HEK293T (cell line): ENCODE measurements at places on chromosomes 3 and 15.
A peak's percentile ranks its signal among the peaks of the same experiment; 100 is the strongest.

- DNase-seq, result no peak
Observed at GRCh38 chr3:105647047-105647446, 221.8 kb downstream of the CBLB start.

DNA sequence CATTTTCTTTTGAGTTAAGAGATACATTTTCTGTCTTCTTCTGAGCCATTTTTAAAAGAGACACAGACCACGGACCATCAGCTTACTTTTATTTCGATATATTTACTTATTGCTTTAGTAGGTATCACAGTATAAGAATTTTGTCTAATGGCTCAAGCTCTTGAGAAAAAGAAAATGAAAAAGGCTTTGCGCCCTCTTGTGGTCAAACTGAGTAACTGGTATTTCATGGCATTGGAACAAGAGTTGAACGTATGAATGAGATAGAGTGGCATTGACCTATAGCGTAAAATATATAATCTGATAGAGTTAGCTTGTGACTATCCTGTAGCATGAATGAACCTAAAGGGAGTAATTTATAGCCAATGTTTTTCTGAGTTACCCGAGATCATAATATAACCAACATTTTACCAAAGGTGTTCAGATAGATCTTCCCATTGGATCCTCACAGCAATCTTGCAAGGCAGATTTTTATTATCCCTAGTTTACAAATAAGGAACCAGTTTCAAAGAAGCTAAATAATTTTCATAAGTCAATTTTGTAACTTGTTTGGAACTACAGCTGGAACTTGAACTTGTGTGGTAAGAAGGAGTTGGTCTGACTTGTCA is 154.6 kb downstream of the POLR2M start:
- peak; percentile 33 for DNase-seq

DNA sequence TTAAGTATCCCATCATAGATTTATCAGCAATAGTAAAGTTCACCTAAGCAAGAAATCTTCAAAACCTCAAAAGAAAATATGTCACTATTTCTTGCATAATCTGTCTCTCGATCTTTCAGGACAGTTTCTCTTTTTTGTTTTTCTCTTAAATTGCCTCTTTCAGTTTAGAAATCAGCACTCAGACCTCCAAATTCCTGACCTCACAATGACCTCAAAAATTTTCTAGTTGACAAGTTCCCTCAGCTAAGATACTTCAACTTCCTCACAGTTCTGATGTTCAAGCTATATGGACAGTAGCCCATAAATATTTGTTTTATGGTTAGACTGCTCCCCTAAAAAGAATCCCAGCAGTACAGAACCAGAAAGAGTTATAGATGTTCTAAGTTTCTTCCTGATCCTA is 24.1 kb downstream of the SLC24A5 start:
- no peak for DNase-seq

DNA sequence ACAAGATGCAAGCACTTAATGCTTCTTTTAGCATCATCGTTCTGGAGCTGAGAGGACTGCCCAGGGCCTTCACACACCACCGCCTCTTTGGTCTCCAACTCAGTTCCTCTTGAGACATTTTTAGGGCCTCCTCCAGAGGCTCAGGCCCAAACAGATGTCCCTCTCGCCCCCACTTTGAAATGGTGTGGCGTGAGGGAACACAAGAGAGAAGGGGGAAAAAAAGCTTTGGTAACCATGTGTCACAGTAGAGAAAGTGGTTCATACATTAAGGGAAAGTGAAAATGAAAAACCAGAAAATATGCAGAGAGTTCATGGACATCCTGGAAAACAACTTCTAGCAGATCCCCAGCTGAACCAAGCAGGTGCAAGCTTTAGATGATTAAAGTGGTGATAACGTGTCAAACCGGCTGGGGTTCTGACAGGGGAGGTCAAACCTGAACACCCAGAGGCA is 33.1 kb upstream of the FOXP1 start:
- DNase-seq, result no peak

DNA sequence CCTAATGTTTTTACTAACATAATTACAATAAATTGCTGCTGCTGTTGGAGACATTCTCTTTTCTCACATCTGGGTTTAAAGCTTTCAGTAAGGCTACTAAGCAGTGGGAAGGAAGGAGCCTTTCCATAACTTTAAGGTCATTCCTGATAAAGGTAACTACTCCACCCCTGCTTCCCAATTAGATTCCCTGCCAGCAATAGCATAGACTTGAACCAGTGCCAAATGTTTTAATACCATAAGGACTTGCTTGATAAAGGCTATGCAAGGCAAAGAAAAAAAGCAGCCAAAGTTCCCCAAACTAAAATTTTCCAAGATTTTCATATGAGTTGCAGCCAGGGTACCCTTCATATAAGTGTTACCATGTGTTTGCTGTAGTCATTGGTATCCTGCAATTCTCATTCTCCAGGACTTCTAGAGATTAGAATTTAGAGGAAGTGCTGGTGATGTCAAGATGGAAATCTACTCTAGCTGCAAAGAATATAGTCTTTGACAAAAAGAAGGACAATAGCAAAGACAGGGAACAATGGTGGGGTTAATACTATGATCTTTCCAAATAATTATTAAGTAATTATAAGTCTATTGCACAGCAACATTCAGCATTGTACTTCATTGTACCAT is 106.1 kb downstream of the FILIP1L start:
- DNase-seq, result no peak

DNA sequence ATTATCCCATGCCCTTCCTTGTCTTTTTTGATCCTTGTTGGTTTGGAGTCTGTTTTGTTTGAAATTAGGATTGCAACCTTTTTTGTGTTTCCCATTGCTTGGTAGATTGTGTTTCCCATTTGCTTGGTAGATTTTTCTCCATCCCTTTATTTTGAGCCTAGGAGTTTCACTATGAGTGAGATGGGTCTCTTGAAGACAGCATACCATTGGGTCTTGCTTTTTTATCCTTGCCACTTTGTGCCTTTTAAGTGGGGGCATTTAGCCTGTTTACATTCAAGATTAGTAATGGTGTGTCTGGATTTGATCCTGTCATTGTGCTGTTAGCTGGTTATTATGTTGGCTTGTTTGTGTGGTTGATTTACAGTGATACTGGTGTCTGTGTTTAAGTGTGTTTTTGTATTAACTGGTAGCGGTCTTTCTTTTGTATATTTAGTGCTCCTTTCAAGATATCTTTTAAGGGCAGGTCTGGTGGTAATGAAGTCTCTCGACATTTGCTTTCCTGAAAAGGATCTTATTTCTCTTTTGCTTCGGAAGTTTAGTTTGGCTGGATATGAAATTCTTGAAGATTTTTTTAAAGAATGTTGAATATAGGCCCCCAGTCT is 70.8 kb downstream of the AKAP13 start:
- no peak for DNase-seq

DNA sequence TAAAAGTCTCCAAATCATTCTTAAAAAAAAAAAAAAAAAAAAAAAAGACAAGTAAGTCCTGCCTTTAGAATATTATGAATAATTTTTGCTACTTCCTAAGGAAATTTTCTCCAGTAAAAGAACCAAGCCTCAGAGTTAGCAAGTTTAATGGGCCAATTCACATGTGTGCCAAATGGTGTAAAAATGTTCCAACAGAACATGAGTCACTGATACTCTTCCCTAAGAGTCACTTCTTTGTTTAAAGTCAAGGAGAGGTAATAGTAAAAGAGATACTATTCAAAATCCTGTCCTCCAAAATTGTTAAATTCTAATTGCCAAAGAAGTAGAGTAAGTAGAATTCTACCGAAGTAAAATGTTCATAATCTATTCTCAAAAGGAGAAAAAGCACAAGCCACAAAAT is 17.7 kb upstream of the CPA3 start:
- no peak for DNase-seq
